Pancreas (tissue), 10 donors: ENCODE measurements at places on chromosomes 3 and 15. TPM values are rescaled to one million over a fixed set of nuclear protein-coding genes. Genes with fewer than 3 reads are reported as not detected.

GRCh38 chr15:74396146-74396438, 28.6 kb upstream of the CYP11A1 start:
- H3K27me3 ChIP-seq, result no peaks in the 10 kb centered on the region
- H3K36me3 ChIP-seq, result no peaks in the 10 kb centered on the region
- no peak overlapping the region for H3K4me3 ChIP-seq
- no peak overlapping the region for H3K27ac ChIP-seq

The RGMA gene
- 6.0 TPM for polyA plus RNA-seq

The RAD54L2 gene
- polyA plus RNA-seq, result 4.2 TPM

GRCh38 chr3:55405436-55405835, 81.7 kb downstream of the WNT5A start:
- H3K27me3 ChIP-seq, result no peaks in the 10 kb centered on the region
- DNase-seq, result no peak
- no peaks in the 10 kb centered on the region for H3K36me3 ChIP-seq
- H3K4me3 ChIP-seq, result no peak overlapping the region
- H3K4me1 ChIP-seq, result no peaks in the 10 kb centered on the region
- no peak overlapping the region for H3K27ac ChIP-seq

- H3K27me3 ChIP-seq, result no peaks in the 10 kb centered on the region
- H3K4me1 ChIP-seq, result no peaks in the 10 kb centered on the region
- no peak overlapping the region for H3K4me3 ChIP-seq
- H3K36me3 ChIP-seq, result no peaks in the 10 kb centered on the region
Measured at GRCh38 chr15:31517711-31518110, 191.1 kb downstream of the KLF13 start.

DNA sequence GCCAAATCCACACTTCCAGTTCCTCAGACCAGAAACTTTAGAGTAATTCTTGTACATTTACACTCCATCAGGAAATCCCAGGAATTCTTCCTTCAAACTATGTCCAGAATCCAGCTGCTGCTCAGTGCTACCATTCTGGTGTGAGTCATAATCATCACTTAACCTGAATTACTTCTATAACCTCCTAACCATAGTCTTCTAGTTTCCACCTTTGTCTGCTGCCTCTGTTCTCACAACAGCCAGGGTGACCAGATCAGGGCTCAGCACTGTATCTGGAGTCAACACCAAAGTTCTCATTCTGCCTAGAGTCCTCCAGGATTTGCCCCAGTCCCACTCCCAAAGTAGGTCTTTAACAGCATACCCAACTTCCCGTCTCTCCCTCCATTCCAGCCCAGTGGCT, 3.4 kb downstream of the CLDND1 start:
- no peaks in the 10 kb centered on the region for H3K27me3 ChIP-seq
- DNase-seq, result no peak
- peaks cover 9% of the 10 kb centered on the region for H3K4me1 ChIP-seq

- H3K27me3 ChIP-seq, result no peaks in the 10 kb centered on the region
- DNase-seq, result no peak
- H3K4me1 ChIP-seq, result no peaks in the 10 kb centered on the region
Measured at GRCh38 chr3:40901796-40902195, 297.5 kb upstream of the CTNNB1 start.

DNA sequence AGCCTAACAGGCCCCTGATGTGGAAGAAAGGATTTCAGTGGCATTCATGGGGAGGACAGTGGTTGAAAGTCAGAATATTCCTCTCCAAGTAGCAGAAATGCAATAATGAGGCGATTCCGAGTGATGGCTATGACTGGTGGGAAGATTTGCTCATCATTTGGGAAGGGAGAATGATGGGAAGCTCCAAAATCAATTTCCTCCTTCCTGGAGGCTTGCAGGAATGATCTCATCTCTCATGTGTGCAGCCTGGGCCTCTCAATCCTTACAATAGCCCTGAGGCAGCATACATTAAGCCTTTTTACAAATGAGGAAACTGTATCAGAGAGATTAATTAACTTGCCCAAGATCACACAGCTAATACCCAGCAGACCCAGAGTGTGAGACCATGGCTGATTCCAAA, 58.7 kb downstream of the BOC start:
- DNase-seq, result no peak
- H3K36me3 ChIP-seq, result no peaks in the 10 kb centered on the region
- H3K4me1 ChIP-seq, result peaks cover 10% of the 10 kb centered on the region
- no peaks in the 10 kb centered on the region for H3K27me3 ChIP-seq
- H3K4me3 ChIP-seq, result no peak overlapping the region

DNA sequence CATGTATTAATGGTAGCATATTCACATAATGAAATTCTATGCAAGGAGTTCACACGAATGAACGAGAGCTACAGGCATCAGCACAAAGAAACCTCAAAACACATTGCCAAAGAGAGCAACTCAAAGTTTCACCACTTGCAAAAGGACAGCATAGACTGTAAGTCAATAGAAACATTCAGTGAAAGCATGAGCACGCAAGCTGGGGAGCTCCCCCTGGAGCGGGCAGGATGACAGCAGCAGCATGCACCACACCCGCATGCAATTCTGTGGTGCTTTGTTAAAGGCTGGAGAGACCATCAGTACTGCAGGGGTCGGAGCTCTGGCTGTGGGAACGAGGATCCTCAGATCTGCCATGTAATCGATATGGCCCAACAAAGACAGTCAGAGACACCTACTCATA, 18.7 kb downstream of the OCA2 start:
- no peak overlapping the region for H3K4me3 ChIP-seq
- H3K27ac ChIP-seq, result no peak overlapping the region
- H3K36me3 ChIP-seq, result no peaks in the 10 kb centered on the region
- no peaks in the 10 kb centered on the region for H3K4me1 ChIP-seq

The GP5 gene
- 0.05 TPM for polyA plus RNA-seq

DNA sequence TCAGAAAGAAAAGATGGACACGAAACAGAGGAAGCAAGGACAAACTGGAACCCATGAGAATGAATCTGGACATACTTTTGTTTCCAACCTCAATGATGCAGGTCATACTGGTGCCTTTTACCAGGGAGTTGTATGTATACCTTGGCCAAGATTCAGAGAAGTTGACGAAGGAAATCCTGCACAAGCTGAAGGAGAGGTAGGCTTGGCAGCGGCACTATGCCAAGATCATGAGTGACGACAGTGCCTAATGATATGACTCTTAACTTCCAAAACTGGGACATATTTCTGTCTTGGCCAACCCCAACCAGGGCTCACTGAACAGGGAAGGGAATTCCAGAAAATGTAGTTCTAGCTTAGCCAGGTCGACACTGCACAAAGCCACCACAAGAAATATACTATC, 149.2 kb upstream of the SLCO3A1 start:
- no peak for DNase-seq
- H3K4me3 ChIP-seq, result no peak overlapping the region
- H3K27me3 ChIP-seq, result no peaks in the 10 kb centered on the region
- no peak overlapping the region for H3K27ac ChIP-seq
- no peaks in the 10 kb centered on the region for H3K4me1 ChIP-seq

GRCh38 chr3:71358243-71358642, 225.3 kb downstream of the FOXP1 start:
- H3K36me3 ChIP-seq, result no peaks in the 10 kb centered on the region
- no peaks in the 10 kb centered on the region for H3K27me3 ChIP-seq
- H3K27ac ChIP-seq, result no peak overlapping the region
- H3K4me3 ChIP-seq, result no peak overlapping the region

- H3K36me3 ChIP-seq, result no peaks in the 10 kb centered on the region
- no peak for DNase-seq
- H3K4me1 ChIP-seq, result no peaks in the 10 kb centered on the region
- no peaks in the 10 kb centered on the region for H3K27me3 ChIP-seq
- no peak overlapping the region for H3K27ac ChIP-seq
Measured at GRCh38 chr15:31609258-31609681, 282.6 kb downstream of the KLF13 start.

GRCh38 chr3:127077068-127077467, 94.2 kb downstream of the PLXNA1 start:
- no peaks in the 10 kb centered on the region for H3K27me3 ChIP-seq
- H3K27ac ChIP-seq, result no peak overlapping the region
- no peaks in the 10 kb centered on the region for H3K4me1 ChIP-seq
- H3K36me3 ChIP-seq, result no peaks in the 10 kb centered on the region

The LARP6 gene
- 9.9 TPM for polyA plus RNA-seq

DNA sequence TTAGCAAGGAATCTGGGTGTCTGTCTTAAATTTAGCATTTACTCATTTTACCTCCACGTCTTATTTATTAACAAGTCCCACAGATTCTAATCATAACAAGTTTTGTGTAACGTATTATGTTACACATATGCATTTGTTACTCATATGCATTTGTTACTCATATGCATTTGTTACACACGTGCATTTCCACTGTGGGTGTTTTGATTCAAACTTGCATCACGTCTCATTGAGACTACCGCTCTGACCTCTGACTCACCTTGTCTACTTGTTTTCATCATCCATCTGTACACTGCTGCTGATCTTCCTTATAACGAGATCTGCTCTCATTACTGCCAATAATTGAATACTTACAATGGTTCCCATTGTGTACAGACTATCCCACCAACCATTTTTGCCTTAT, 1141.4 kb downstream of the TBL1XR1 start:
- no peak overlapping the region for H3K27ac ChIP-seq
- H3K36me3 ChIP-seq, result no peaks in the 10 kb centered on the region
- DNase-seq, result no peak
- H3K4me1 ChIP-seq, result no peaks in the 10 kb centered on the region
- H3K27me3 ChIP-seq, result no peaks in the 10 kb centered on the region

The AMIGO3 gene
- polyA plus RNA-seq, result 3.9 TPM

DNA sequence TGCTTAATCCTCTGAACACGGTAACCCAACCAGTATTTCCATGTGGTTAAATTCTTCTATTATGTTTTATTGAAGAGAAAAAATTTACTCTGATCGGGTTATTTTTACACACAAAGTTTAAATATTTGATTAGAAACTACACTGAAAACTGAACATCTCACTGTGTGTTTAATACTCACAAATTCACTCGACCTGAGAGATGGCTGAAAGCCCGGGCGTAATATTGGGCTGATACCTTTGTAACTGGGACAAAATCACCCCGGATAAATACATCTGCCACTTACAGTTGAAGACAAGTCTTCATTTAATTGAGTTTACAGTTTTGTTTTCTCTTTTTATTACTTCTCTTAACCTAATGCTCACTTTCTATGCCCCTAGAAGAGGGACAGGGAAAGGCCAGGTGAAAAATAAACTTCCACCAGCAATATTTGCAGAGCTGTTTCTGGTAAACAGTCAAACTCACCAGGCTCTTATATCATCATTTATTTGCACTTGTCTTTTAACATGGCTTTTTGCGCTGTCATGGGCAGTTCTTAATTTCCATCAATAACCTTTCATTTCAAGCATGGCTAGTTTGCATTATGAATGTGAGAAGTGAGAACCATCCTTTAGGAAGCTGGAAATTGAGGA, 145.6 kb upstream of the TMCO5A start:
- no peak for DNase-seq
- H3K27me3 ChIP-seq, result no peaks in the 10 kb centered on the region
- H3K4me1 ChIP-seq, result no peaks in the 10 kb centered on the region

The C15orf39 gene
- 7.9 TPM for polyA plus RNA-seq

- no peak overlapping the region for H3K4me3 ChIP-seq
- DNase-seq, result no peak
- no peak overlapping the region for H3K27ac ChIP-seq
- H3K36me3 ChIP-seq, result no peaks in the 10 kb centered on the region
- no peaks in the 10 kb centered on the region for H3K27me3 ChIP-seq
- no peaks in the 10 kb centered on the region for H3K4me1 ChIP-seq
Measured at GRCh38 chr3:184003187-184003967, 14.3 kb downstream of the ABCC5 start.

The GOLGA8K gene
- polyA plus RNA-seq, result 0.23 TPM

- no peak overlapping the region for H3K27ac ChIP-seq
- H3K4me3 ChIP-seq, result no peak overlapping the region
- no peak for DNase-seq
- no peaks in the 10 kb centered on the region for H3K4me1 ChIP-seq
- no peaks in the 10 kb centered on the region for H3K27me3 ChIP-seq
- H3K36me3 ChIP-seq, result no peaks in the 10 kb centered on the region
Measured at GRCh38 chr15:83178869-83179325, 28.7 kb downstream of the HDGFL3 start.

GRCh38 chr3:139136469-139137202, 91.9 kb upstream of the PRR23C start:
- no peaks in the 10 kb centered on the region for H3K27me3 ChIP-seq
- H3K4me1 ChIP-seq, result no peaks in the 10 kb centered on the region
- H3K4me3 ChIP-seq, result no peak overlapping the region
- no peak for DNase-seq
- H3K36me3 ChIP-seq, result no peaks in the 10 kb centered on the region
- no peak overlapping the region for H3K27ac ChIP-seq

DNA sequence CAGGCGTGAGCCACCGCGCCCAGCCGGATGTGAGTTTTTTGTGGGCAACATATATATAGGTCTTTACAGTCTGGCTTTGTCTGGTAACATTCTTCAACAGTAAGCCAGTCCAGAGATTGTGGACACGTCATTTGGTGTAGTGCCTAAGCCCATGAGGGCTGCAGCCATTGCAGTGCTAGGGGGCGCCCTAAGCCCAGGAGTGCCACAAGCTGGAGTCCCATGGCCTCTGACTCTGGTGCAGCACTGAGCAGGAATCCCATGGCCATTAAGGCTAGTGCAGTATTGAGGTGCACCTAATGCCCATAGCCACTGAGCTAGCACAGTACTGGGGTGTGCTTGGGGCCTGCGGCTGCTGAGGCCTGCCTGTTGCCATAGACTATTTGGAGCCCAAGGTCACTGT, 136.4 kb upstream of the NDN start:
- DNase-seq, result no peak
- H3K27ac ChIP-seq, result no peak overlapping the region
- no peak overlapping the region for H3K4me3 ChIP-seq
- no peaks in the 10 kb centered on the region for H3K36me3 ChIP-seq
- no peaks in the 10 kb centered on the region for H3K27me3 ChIP-seq
- H3K4me1 ChIP-seq, result no peaks in the 10 kb centered on the region

GRCh38 chr15:96851613-96852012, 521.1 kb downstream of the NR2F2 start:
- no peaks in the 10 kb centered on the region for H3K36me3 ChIP-seq
- H3K4me3 ChIP-seq, result no peak overlapping the region
- H3K27me3 ChIP-seq, result no peaks in the 10 kb centered on the region
- H3K27ac ChIP-seq, result no peak overlapping the region
- H3K4me1 ChIP-seq, result no peaks in the 10 kb centered on the region
- no peak for DNase-seq

The SUCNR1 gene
- 0.02 TPM for polyA plus RNA-seq

DNA sequence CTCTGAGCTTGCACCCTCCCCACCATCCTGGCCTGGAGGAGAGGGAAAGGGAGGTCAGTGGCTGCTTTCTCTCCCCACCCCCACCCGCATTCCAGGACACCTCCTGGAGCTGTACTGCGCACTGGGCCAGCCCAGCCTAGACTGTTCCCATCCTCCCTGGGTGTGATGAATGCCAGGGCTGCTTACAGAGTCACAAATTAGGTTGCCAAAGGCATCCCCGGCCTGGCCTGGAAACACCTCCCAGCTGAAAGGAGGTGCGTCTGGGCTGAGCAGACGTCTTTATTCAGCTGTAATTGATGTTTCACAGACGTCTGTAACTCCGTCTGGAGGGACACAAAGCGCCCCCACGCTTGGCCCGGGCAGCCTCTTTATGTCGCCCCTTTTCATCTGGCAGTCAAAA, 47.6 kb downstream of the RHCG start:
- H3K4me3 ChIP-seq, result no peak overlapping the region
- no peaks in the 10 kb centered on the region for H3K36me3 ChIP-seq
- H3K27me3 ChIP-seq, result no peaks in the 10 kb centered on the region
- no peak overlapping the region for H3K27ac ChIP-seq
- peaks cover 12% of the 10 kb centered on the region for H3K4me1 ChIP-seq
- no peak for DNase-seq
